ENCODE measurements at places on chromosomes 7 and 10.
A peak's percentile ranks its signal among the peaks of the same experiment; 100 is the strongest.

- DNase-seq, result no peak
Observed at GRCh38 chr10:45673074-45673648, 589 bp upstream of the ZFAND4 start.

DNA sequence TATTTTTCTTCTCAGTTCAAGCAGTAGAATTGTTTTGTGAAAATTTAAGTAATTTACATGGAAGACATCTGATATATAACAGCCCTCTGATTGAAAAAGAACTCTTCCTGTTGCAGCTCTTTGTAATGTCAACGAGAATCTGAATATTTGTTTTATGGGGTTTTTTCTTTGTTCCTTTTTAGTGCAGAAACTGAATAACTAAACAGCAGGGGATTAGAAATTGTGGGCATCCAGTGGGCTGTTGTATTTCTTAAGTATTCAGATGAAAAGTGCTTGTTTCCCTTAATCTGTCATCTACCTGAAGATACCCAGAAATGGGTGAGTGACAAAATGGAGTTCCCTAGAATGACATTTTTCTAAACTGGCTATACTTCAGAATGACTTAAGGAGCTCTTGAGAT, 7.4 kb downstream of the ARL4A start:
- no peak for DNase-seq

DNA sequence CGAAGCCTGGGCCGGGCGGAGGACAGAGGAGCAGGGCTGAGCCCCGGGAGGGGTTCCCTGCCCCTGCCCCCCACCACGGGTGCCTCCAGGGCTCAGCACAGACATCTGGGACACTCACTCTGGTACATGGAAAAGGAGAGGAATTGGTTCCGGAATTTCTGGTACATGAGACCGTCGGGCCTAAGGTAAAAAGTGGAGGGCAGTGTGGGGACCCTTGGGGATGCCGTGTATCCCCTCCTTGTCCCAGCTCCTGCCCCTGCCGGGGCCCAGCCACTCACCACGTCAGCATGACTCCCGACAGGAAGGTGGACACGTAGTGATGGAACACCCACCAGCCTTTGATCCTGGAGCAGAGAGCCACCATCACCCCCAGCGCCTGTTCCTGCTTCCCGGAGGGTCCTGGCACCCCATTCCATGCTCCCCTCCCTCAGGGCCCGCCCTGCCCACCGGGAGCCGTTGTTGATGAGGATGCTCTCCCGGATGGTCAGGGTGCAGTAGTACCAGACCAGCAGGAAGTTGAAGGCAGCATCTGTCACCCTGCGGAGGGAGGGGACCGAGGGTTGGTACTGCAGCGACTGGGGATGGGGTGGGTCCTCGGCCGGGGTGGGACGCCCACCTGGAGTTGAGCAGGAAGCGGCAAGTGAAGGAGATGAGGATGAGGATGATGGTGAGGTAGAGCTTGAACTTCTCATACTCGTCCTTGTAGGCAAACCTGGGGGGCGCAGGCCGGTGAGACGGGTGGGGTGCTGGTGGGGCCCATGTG, 6.4 kb downstream of the TMEM120A start:
- no peak for DNase-seq

GRCh38 chr10:13049774-13050420, 48.4 kb upstream of the CCDC3 start:
- DNase-seq, result no peak

GRCh38 chr10:18087355-18087754, 52.9 kb upstream of the CACNB2 start:
- DNase-seq, result no peak

- no peak for DNase-seq
Observed at GRCh38 chr10:131018886-131019500, 292.5 kb downstream of the TCERG1L start.

DNA sequence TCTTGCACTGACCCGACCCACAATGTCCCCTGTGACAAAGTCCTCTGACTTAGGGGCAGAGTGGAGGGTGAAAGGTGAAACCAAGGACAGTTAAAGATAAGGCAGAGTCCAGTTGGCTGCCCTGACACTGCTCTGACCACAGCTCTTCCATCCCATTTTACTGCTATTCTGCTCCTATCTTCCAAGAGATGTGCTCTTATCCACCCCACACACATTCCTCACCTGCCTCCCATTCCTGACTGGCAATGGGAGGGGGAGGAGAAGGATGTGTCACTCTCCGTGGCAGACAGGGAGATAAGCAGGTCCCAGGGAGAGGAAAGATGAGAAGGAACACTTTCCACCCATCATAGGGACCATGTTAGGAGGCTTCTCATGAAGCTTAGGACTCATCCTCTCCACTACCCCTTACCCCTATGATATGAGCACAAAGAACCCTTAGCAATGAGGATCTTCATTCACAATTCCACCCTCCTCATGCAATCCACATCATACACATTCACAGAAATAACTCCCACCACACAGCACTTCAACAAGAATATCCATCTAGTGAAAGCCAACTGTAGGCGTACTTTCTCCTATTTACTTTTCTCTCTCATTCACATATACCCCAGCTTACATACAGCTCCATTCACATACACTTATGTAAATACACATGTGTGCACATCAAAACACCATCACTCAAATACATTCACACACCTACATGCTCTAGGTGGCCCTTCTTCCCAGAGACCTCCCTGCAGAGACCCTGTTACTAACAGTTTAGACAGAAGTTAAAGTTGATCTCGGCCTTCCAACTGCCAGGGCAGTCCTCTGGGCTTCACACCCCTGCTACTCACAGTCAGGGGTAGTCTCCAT, 6.6 kb downstream of the SYNPO2L start:
- DNase-seq, result no peak

DNA sequence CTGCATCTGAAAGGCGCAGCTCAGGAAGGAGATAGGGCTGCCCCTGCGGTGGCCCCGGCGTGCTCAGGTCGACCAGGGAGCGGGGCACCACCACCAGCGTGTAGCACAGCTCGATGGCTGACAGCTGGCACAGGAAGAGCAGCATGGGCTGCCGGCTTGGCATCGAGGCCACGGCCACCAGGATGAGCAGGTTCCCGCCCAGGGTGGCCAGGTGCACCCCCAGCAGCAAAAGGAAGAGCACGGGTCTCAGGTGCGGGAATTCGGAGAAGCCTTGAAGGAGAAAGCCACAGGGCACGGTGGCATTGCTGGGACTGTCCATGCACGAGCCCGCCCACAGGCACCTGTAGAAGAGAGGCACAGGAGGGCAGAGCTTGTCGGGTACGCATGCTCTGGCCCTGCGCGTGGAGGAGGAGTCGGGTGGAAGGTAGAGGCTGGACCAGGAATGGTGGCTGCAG, 33.9 kb downstream of the TAS2R41 start:
- no peak for DNase-seq

DNA sequence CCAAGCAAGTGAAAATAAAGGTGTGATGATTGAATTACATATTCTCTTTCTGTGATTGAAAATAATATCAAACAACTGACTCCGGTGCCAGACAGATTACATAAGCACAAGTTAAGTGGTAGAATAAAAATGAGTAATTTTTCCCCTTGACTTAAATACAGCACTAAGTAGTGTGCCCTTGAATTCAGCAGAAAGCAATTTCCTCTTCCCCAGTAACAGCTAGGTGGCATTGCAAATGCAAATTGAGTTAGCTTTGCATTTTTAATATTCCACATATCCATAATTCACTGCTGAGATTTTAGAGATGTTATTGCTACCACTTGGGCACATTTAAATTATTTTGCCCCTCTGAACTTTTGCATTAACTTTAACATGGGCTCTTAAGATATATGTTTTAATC, 89.8 kb upstream of the NPVF start:
- no peak for DNase-seq

DNA sequence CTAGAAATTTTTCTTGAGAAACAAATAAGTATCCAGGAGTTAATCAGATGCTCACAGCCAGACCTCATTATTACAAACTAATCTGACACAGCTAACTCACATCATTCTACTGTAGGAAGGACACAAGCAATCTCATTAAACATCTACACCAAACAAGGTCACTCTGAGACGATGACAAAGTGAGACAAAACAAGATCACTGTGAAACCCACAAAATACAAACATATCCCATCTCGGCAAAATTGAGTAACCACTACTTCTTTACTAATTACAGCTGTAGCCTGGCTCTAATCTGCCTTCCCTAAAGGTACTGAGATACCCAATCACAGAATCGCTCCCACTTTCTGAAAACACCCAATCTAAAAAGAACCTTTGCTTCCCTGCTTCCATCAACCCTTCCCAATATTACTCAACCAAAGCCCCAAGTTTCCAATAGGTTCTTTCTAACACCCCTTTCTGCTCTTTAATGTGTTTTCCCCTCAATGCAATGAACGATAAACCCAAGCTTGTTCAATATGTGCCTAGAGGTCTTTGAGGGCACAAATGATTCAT, 26.9 kb downstream of the CCDC6 start:
- no peak for DNase-seq

- DNase-seq, result no peak
Observed at GRCh38 chr7:149226840-149227494, 12.5 kb upstream of the ZNF212 start.

DNA sequence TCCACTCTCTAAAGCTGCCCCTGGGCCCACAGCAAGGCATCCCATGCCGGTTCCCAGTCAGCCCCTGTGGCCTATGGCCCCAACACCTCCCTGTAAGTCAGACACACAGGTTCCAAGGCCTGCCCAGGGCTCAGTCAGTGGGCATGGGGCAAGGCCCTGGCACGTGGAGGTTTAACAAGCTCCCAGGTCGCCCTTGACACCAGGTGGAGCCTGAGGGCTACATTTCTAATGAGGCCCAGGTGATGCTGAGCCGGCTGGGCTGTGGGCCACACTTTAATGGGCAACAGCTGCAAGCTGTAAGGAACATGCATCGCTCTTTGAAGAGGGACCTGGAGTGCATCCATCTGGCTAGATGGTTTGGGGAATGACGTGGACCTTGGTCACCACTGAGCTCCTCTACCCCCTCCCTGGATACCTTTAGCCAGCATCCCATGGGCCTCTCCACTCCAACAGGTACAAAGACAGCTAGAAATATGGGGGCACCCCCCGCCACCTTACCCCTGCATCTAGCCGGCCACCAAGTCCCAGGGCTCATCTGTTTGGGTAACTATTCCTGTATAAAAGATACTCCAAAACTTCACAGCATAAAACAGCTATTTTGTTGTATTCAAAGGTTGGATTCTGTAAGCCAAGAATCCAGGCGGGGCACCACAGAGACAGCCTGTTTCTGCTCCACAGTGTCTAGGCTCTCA, 122.5 kb downstream of the OAT start:
- no peak for DNase-seq

- DNase-seq, result no peak
Observed at GRCh38 chr7:155753446-155753965, 58.8 kb downstream of the SHH start.

DNA sequence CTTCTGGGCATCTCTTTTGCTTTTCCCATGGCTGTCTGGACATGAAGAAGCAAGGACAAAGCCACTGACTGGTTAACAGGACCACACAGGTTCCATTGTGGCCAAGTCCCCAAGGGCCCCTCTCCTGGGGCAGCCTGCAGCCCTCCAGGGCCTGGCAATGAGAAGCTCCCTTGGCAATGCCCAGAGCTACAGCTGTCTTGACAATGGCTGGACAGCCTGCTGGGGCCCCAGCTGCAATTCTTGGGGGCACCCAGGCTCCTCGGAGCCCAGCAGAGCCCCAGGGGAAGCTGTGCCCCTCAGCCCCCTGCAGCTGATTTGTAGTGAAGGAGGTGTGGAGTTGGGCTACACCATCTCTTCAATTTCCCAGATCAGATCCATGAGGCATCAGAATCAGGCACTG, 384.9 kb upstream of the PODXL start:
- no peak for DNase-seq

DNA sequence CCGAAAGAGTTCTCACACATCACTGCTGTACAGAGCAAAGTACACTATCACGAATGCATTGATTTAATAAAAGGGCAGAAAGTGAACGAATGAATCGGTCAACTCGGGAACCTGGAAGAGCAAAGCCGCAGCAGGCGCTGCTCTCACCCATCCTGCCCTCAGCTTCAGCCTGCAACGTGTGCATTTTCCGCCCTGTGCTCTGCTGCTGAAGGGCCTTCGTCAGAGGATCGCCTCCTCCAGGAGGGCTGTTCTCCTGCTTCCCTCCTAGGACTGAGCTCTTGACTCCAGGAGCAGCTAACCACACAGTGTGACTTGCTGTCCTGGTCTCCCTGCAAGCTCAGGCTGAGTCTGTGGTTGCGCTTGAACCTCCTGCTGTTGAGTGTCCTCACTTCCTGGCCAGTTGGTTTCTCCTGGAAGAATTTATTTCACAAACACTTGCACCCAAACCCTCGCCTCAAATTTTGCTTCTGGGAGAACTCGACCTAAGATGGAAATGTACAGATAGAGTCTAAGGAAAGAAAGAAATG, 473.0 kb upstream of the KLF6 start:
- no peak for DNase-seq

GRCh38 chr10:110507346-110507745, 9.6 kb downstream of the DUSP5 start:
- no peak for DNase-seq

- no peak for DNase-seq
Observed at GRCh38 chr7:34357068-34357467, 300.9 kb upstream of the NPSR1 start.

DNA sequence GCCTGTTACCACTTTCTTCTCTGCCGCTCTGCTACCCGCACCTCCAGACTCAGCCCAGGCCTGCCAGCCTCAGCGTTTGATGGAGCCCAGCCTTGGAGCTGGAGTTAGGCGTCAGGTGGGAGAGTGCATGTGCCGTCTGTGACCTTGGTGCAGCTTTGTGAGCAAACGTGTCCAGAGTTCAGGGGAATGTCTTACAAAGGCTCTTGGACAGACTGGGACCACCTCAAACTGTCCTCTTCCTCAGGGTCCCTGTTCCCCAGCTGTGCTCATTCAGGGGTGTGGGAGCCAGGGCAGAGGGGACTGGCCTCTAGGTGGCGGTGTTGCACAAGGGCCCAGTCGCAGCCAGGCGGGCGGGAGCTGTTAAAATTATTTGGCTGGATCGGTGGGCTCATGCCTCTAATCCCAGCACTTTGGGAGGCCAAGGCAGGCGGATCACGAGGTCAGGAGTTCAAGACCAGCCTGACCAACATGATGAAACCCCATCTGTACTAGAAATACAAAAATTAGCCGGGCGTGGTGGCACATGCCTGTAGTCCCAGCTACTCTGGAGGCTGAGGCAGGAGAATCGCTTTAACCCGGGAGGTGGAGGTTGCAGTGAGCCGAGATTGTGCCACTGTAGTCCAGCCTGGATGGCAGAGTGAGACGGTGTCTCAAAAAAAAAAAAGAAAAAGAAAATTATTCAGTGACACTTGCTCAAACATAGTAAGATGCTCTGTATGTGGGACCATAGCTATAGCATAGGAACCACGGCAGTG, 89.2 kb downstream of the ADCY1 start:
- DNase-seq, result peak; percentile 21

GRCh38 chr10:97849103-97849686, 448 bp upstream of the GOLGA7B start:
- DNase-seq, result no peak

- no peak for DNase-seq
Observed at GRCh38 chr10:110527731-110528171, 30.0 kb downstream of the DUSP5 start.

- no peak for DNase-seq
Observed at GRCh38 chr7:25804154-25804553, 347.8 kb upstream of the NFE2L3 start.

- DNase-seq, result no peak
Observed at GRCh38 chr7:116828281-116828680, 34.1 kb upstream of the CAPZA2 start.

All from CMK (cell line).